HepG2 (cell line): ENCODE measurements at places on chromosomes 5 and 9.

DNA sequence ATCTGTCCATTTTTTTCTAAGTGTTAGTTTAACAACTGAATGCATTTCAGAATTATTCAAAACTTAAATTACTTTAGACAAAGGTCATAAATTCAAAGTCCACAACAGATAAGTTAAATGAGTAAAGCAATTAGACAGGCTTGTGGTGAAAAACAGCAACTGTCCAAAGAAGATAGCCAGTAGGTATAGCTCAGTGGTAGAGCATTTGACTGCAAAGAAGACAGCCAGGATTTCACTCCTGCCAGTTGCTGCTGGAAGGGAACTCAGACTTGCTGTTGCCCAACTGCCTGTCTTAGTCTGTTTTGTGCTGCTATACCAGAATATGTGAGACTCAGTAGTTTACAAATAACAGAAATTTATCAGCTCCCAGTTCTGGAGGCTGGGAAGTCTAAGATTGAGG is 10.0 kb downstream of the FANCC start:
- no peaks in the 10 kb centered on the region for H3K36me3 ChIP-seq
- H3K27me3 ChIP-seq: no peaks in the 10 kb centered on the region
- no peak overlapping the region for H3K27ac ChIP-seq
- H3K4me3 ChIP-seq: no peak overlapping the region
- no peak for DNase-seq

DNA sequence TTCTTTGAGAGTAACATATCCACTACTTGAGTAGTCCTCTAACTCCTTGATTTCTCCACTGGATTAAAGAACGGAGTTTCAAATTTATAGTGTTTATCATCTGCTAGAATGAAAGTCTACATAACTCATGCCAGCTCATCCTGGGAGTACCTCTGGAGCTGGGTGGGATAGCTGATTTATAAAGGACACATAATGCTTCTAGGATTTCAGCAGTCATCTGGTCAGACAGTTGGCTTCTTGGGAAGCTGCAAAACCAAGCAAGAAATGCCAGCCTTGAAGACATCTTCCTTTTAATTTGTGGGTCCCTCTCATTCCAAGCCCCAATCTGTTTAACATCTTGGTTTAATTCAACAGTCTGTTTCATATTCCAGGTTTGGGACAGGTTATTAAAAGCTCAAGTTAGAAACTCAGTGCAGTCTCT is 3.2 kb downstream of the GALNT10 start:
- no peaks in the 10 kb centered on the region for H3K27me3 ChIP-seq
- no peaks in the 10 kb centered on the region for H3K36me3 ChIP-seq
- H3K4me3 ChIP-seq: no peak overlapping the region
- peaks cover 50% of the 10 kb centered on the region for H3K4me1 ChIP-seq

GRCh38 chr9:113313261-113313660 is 10.1 kb upstream of the RNF183 start:
- H3K4me1 ChIP-seq: peaks cover 10% of the 10 kb centered on the region
- H3K36me3 ChIP-seq: no peaks in the 10 kb centered on the region
- no peak for DNase-seq
- no peak overlapping the region for H3K4me3 ChIP-seq

- H3K4me1 ChIP-seq: no peaks in the 10 kb centered on the region
- H3K36me3 ChIP-seq: no peaks in the 10 kb centered on the region
- no peak overlapping the region for H3K4me3 ChIP-seq
- no peaks in the 10 kb centered on the region for H3K27me3 ChIP-seq
These were observed 313.5 kb downstream of the PRDM9 start for GRCh38 chr5:23820765-23821471.

GRCh38 chr5:135628771-135629563 is 50.2 kb upstream of the CXCL14 start:
- H3K4me1 ChIP-seq: no peaks in the 10 kb centered on the region
- H3K27ac ChIP-seq: no peak overlapping the region
- no peak overlapping the region for H3K4me3 ChIP-seq
- no peaks in the 10 kb centered on the region for H3K36me3 ChIP-seq
- no peak for DNase-seq

GRCh38 chr9:123176949-123177348 is 91.4 kb downstream of the STRBP start:
- H3K27ac ChIP-seq: no peak overlapping the region
- H3K4me3 ChIP-seq: no peak overlapping the region
- no peaks in the 10 kb centered on the region for H3K4me1 ChIP-seq
- no peak for DNase-seq
- H3K36me3 ChIP-seq: peaks cover 2% of the 10 kb centered on the region; the same call in 1 of the 2 replicates

GRCh38 chr9:111250875-111251842 is 78.9 kb downstream of the OR2K2 start:
- H3K4me3 ChIP-seq: no peak overlapping the region
- no peaks in the 10 kb centered on the region for H3K36me3 ChIP-seq
- no peak overlapping the region for H3K27ac ChIP-seq
- DNase-seq: no peak

DNA sequence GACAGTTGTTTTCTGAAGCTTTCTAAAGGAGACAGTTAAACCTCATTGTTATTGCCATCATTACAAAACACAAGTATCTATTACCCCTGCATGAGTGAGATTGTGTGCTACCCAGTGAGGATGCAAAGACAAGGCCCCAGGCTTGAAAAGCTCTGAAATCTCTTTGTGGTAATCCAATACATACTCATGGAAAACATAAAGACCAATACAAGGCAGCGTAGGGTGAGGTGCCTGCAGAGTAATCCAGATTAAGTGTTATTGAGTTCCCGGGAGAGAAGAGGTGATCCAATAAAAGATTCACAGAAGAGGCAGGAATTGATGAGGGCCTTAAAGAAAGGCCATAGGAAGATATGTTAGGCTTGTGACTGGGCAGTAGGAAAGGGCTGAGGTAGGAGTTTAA is 150.1 kb downstream of the MEF2C start:
- no peak for DNase-seq
- H3K36me3 ChIP-seq: no peaks in the 10 kb centered on the region
- no peak overlapping the region for H3K27ac ChIP-seq
- H3K27me3 ChIP-seq: no peaks in the 10 kb centered on the region
- H3K4me1 ChIP-seq: no peaks in the 10 kb centered on the region

GRCh38 chr5:4453655-4454054 is 686.5 kb upstream of the ADAMTS16 start:
- H3K36me3 ChIP-seq: no peaks in the 10 kb centered on the region
- no peak overlapping the region for H3K4me3 ChIP-seq
- no peaks in the 10 kb centered on the region for H3K27me3 ChIP-seq

DNA sequence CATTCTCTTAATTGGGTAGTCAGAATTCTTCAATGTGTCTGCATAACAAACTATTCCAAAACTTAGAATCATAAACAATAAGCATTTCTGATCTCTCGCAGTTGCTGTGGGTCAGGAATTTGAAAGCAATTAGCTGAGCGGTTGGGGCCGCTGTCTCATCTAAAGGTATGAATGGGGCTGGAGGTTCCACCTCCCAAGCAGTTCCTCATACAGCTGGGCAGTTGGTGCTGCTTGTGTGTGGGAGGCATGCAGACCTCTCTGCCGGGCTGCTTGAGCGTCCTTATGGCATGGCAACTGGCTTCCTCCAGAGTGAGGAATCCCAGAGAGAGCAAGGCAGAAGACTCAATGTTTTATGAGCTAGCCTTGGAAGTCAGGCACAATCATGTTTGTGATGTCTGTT is 30.2 kb upstream of the SEMA4D start:
- no peaks in the 10 kb centered on the region for H3K36me3 ChIP-seq
- no peak overlapping the region for H3K4me3 ChIP-seq
- no peaks in the 10 kb centered on the region for H3K27me3 ChIP-seq

DNA sequence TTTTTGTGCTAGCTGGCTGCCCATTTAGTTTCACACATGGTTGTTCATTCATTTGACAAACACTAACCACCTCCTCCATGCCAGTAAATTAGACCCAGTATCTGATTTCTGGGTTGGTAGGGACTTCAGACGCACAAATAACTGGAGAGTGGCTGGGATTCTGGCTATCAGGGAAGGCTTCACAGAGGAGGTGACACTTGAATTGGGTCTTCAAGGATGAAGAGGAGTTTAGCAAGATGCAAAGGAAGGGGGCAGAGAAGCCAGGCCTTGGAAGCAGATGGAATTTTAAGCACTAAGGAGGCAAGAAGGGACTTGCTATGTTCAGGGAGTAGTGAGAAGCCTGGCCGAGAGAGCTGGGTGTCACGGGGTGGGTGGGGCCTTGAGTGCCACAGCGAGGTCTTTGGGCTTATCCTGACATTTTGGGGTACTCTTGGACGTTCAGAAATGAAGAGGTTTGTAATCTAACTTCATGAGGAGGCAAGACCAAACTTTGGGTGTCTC is 71.3 kb downstream of the LMX1B start:
- H3K4me3 ChIP-seq: no peak overlapping the region
- H3K4me1 ChIP-seq: peaks cover 5% of the 10 kb centered on the region; the same call in 1 of the 2 replicates
- no peaks in the 10 kb centered on the region for H3K36me3 ChIP-seq
- peaks cover 8% of the 10 kb centered on the region; the same call in 1 of the 2 replicates for H3K27me3 ChIP-seq

DNA sequence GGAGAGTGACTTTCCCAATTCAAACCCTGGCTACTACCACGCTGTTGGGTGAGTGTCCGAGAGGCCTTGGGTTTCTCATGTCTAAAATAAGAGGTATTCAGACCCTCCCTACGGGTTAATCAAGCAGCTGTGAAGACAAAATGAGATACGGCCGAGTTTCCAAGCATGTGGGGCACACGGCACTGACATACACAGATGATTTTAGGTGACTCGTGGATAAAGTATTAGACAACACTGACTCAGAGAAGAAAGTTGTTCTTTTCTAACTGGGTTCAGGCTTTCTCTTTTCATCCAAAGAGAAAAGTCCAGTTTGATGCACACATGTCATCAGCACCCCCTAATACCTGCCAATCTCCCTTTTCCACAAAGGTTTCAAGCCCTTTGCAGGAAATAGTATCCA is 15.6 kb downstream of the FOXI1 start:
- no peaks in the 10 kb centered on the region for H3K36me3 ChIP-seq
- no peak overlapping the region for H3K27ac ChIP-seq
- peaks cover 3% of the 10 kb centered on the region; the same call in 2 of the 3 replicates for H3K27me3 ChIP-seq
- no peak overlapping the region for H3K4me3 ChIP-seq
- no peak for DNase-seq

GRCh38 chr5:88688156-88688983 is 194.6 kb downstream of the MEF2C start:
- DNase-seq: no peak
- H3K36me3 ChIP-seq: no peaks in the 10 kb centered on the region
- no peak overlapping the region for H3K4me3 ChIP-seq
- H3K27ac ChIP-seq: no peak overlapping the region
- H3K4me1 ChIP-seq: no peaks in the 10 kb centered on the region
- peaks cover 89% of the 10 kb centered on the region; the same call in 2 of the 3 replicates for H3K27me3 ChIP-seq

- no peak overlapping the region for H3K27ac ChIP-seq
- H3K36me3 ChIP-seq: no peaks in the 10 kb centered on the region
- no peak overlapping the region for H3K4me3 ChIP-seq
- no peak for DNase-seq
These were observed 573.1 kb upstream of the KLF4 start for GRCh38 chr9:108062680-108063079.

DNA sequence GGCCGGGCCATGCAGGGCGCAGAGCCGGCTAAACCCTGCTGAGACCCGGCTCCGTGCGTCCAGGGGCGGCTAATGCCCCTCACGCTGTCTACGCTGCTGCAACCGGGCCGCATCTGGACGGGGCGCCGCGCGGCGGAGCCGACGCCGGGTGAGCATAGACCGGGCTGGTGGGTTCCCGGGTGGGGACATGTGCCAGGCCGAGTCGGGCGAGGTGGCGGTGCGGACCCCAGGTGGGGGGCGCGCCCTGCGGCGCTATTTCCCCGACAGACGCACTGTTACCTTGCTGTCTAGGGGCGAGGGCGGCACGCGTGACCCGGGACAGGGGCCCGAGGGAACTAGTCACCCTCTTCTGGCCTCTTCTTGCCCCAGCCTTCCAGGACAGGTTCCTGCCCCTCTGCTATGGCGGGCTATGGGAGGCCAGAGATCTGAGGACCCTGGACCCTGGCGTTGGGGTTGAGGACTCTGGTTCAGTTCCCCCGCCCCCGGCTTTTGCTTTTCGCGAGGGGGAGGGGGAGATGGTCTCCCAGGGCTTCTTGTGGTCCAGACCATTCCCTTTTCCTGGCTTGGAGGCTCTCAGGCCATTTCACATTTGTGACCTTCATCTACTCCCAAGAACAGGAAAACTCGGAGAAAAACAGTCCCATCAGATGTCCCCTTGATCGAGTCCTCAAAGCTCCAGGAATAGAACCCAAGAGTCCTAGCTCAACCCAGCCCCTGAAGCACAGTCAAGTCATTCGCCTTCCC is 536 bp downstream of the SLC27A4 start:
- H3K27me3 ChIP-seq: no peaks in the 10 kb centered on the region
- peak; percentile 11 for DNase-seq
- H3K4me1 ChIP-seq: peaks cover 19% of the 10 kb centered on the region

DNA sequence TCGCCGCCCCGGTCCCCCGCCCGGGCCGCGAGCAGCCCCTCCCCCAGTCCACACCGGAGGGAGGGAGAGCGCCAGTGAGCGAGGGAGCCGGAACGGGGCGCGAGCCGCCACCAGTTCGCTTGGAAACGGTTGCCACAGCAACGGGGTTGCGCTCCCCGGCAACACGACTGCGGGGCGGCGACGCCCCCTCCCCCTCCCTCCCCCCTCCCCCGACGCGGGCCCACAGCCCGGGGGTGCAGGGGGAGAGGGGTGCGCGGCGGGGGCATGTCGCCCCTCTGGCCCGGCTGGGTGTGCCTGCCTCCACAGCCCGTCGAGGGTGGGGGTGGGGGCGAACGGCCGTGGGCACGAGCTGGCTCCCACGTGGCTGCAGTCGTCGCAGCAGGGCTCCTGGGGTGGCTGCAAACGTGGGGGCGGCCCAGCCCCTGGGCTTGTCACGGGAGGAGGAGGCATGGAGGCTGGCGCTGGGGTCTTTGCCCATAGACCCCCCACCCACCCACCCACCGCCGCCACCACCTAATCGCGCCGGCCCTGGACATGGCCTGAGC is 524 bp downstream of the PRR7 start:
- peaks cover 49% of the 10 kb centered on the region for H3K4me1 ChIP-seq
- peak overlapping the region; percentile 74 for H3K27ac ChIP-seq
- no peak for DNase-seq
- H3K4me3 ChIP-seq: peak overlapping the region; percentile 55
- H3K36me3 ChIP-seq: peaks cover 5% of the 10 kb centered on the region; the same call in 1 of the 3 replicates
- H3K27me3 ChIP-seq: no peaks in the 10 kb centered on the region

DNA sequence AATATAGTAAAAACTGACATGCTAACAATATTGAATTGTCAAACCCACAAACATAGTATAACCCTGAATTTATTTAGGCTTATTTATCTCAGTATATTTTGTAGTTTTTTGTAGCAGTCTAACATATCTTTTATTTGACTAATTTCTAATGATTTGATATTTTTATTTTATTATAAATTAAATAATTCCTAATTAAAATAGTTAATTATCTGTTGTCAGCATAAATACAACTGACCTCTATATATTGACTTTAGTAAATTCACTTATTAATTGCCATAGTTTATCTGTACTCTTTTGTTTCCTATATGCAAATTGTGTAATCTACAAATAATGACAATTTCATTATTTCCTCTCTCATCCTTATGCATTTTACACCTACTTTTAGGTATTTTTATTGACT is 215.1 kb upstream of the KIF2A start:
- H3K4me1 ChIP-seq: no peaks in the 10 kb centered on the region
- no peaks in the 10 kb centered on the region for H3K36me3 ChIP-seq
- no peak for DNase-seq
- H3K4me3 ChIP-seq: no peak overlapping the region
- H3K27me3 ChIP-seq: peaks cover 3% of the 10 kb centered on the region; the same call in 1 of the 3 replicates

GRCh38 chr5:54093081-54093492 is 217.3 kb downstream of the ARL15 start:
- DNase-seq: no peak
- no peaks in the 10 kb centered on the region for H3K4me1 ChIP-seq
- no peak overlapping the region for H3K4me3 ChIP-seq
- H3K36me3 ChIP-seq: no peaks in the 10 kb centered on the region
- H3K27me3 ChIP-seq: no peaks in the 10 kb centered on the region
